ENCODE measurements at places on chromosomes 2 and 18. TPM values are rescaled to one million over a fixed set of nuclear protein-coding genes. Genes with fewer than 3 reads are reported as not detected.

DNA sequence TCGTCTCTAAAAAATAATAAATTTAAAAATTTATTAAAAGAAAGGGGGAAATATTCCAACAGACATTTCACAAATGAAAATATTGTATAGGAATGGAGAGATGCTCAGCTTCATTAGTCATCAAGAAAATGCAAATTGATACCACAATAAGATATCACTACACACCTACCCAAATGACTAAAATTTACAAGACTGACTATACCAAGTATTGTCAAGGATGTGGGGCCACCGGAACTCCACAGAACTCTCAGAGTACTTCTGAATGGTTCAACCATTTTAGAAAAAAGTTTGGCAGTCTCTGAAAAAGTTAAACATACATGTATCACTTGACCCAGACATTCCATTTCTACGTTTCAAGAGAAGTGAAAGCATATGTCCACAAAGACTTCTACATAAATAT is 163.4 kb downstream of the EHBP1 start:
- DNase-seq = no peak

DNA sequence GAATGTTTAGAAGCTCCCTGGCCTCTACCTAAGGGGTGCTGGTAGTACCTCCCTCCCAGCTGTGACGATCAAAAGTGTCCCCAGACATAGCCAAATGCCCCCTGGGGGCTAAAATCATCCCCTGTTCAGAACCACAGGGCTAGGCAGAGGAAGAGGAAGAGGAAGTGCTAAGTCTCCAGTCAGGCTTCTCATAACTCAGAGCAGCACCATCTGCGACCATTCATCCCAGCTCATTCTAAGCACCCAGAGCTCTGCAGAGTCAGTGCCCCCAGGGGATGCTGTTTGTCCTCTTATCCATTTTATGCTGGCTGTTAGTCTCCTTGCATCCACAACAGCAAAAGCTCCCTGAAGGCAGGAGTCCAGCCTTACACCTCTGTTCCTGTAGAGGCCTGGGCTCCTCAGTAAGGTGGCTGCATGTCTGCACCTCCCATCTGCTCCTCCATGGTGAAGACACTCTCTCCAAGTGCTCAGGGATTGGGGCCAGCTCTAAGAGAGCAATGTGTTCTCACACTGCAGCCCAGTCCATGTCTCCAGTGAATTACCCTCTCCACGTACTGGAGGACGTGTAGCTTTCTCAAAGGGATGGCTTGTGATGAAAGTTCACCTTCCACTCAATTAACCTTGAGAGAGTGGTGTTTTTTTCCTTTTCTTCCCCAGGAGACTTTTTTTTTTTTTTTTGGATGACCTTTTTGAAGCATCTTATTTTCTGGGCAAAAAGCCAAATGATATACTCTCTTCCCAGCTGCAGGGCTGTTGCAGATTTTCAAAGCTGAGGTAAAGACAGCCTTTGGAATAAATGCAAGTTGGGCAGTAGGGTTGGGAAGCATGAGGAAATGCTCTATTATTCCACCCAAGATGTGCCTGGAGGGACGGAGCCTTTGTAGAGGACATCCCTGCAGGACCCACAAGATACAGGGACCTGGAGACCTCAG is 158.9 kb upstream of the SLC14A2 start:
- DNase-seq = no peak

GRCh38 chr2:15212249-15212648 is 348.9 kb downstream of the NBAS start:
- DNase-seq = no peak

- DNase-seq = no peak
Measured at GRCh38 chr2:37366773-37367172, 22.3 kb downstream of the QPCT start.

DNA sequence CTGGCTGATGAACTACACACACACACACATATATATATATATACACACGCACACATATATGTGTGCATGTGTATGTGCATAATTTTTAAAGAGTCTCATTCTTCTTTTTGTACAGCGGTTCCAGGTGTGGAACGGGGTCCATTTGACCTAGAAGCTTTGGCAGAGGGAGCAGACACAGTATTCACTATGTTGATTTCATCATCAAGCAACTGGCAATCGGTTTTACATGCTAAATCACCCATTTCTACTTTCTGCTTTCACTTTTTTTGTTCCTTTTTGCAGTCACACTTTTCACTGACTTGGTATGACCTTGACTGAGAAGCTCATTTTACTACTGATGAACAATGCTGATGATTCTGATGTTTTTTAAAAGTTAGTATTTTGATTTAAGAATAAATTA is 63.0 kb upstream of the PGAP1 start:
- no peak for DNase-seq

C1QL2 gene
- not detected for total RNA-seq
